HCT116 (cell line): ENCODE measurements at places on chromosomes 3 and 15. TPM values are rescaled to one million over a fixed set of nuclear protein-coding genes. Genes with fewer than 3 reads are reported as not detected.

GRCh38 chr15:44811337-44811736 lies 75.0 kb downstream of the TRIM69 start:
- DNase-seq: peak; percentile 6

DNA sequence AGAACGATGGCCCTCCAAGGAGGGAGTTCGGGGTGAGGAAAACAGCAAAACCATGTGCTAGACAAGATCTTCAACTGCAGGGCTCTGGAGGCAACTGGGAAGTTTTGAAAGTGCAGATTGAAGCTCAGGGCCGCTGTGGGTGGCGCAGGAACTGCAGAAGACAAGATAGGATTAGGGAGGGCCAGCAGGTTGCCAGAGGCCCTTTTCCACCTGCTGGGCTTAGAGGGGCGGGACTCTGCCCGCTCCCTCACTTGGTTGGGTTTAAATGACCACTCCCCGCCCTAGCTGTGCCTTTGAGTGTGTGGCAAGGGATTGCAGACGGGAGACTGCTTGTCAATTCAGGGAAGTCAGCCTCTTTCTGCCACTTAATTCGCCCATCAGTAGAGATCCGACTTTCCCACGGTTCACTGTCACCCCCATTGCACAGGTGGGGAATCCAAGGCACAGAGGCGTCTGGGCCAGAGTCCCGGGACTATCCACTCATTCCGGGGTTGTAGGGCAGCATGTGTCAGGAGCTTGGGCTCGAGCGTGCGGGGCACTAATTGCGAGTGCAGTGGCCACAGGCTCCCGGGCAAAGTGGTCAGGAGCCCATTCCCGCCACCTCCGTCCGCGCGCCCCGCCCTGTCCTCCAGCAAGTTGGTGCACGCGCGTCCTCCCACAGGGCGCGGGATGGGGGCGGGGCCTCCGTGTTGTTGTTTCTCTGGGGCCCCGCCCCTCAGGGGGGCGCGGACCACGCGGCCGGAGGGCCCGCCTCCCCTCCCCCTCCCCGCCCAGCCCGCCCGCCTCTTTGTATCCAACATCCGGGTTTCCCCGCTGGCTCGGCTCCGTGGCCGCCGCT lies at the start of gene ACVR2B:
Gene ACVR2B, plus strand, starts transcription at position 816 of the 838 bp plus-strand sequence. CDS start 433 bp downstream, outside the sequence.
- peak; percentile 54 for DNase-seq

- DNase-seq: no peak
Observed at GRCh38 chr3:194167480-194168282, 31.7 kb downstream of the HES1 start.

GRCh38 chr3:125132815-125133214 lies 77.0 kb upstream of the HEG1 start:
- no peak for DNase-seq

DNA sequence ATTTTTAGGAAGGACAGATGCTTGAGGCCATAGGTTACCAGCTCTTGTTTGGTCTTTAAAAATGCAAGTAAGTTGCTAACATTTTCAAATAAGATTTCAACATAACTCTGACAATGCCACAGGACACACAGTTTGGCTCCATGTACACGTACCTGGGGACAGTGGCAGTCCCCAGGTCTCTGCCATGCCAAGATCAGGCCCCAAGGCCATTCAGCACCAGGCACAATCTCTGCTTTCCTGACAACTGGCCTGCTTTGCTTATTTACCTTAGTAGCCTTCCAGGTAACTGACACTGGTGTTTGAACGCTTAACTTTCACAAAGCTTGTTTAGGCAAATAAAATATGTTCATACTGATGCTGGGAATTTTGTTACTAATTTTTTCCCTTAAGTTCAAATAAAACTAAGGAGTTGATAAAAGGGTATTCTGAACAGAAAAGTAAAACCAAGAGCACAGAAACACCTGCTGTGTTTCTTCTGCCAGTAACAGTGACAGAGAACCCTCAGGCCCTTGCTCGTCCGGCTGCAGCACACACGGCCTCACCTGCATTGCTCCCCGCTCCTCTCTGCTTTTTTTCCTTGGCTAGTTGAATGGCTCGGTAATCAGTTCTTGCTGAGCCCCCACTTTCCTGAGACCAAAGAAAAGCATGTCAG lies 16.5 kb downstream of the ZXDC start:
- no peak for DNase-seq

GRCh38 chr3:37223141-37223558 lies 48.8 kb upstream of the LRRFIP2 start:
- DNase-seq: no peak

GRCh38 chr15:70127288-70127746 lies 29.6 kb upstream of the TLE3 start:
- DNase-seq: no peak

DNA sequence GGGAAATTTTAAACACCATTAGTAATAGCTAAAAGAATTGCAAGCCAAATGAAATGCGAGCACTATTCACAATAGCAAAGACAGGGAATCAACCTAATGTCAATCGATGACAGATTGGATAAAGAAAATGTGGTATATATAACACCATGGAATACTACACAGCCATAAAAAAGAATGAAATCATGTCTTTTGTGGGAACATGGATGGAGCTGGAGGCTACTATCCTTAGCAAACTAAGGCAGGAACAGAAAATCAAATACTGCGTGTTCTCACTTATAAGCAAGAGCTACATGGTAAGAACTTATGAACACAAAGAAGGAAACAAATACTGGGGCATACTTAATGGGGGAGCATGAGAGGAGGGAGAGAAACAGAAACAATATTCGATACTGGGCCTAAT lies 85.2 kb downstream of the FMN1 start:
- DNase-seq: no peak

DNA sequence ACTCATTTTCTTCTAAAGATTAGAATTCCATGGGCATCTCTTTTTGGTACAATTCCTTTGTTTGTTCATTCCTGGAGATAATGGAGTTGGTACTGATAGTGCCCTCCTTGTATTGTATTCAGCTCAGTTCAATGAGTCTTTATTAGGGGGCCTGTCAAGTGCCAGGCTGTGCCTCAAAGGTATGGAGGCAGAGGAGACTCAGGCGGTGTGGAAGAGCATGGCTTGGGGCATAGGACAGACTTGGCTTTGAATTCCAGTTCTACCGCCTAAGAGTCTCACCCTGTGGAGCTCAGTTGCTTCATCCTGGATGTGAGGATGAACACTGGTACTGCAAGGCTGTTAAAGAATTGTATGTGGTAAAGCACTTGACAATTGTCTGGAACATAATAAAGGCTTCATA lies 196.6 kb upstream of the IL12A start:
- DNase-seq: no peak

DNA sequence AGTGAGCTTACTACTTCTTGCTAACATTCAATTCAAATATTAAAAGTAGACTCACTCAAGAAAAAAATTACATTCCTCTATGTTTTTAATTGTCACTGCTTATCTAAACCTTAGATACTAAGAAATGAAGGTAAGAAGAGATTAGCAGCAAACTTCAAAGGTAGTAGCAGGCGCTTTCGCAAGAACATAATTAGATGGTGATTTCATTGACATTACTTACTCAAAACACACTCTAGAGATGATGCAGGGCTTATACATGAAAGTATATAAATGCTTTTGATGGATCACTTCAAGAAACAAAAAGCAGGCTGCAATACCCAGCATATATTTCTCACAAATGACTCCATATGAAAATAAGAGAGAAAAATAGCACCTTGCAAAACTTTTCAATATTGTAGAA lies 86.8 kb downstream of the FSIP1 start:
- DNase-seq: no peak

- no peak for DNase-seq
Observed at GRCh38 chr3:60010781-60011180, 961.0 kb upstream of the CFAP20DC start.

- peak; percentile 76 for DNase-seq
Observed at GRCh38 chr3:174440741-174441587, 418.2 kb upstream of the NAALADL2 start.

GRCh38 chr15:90774731-90775514 lies 57.8 kb downstream of the BLM start:
- peak; percentile 18 for DNase-seq

DNA sequence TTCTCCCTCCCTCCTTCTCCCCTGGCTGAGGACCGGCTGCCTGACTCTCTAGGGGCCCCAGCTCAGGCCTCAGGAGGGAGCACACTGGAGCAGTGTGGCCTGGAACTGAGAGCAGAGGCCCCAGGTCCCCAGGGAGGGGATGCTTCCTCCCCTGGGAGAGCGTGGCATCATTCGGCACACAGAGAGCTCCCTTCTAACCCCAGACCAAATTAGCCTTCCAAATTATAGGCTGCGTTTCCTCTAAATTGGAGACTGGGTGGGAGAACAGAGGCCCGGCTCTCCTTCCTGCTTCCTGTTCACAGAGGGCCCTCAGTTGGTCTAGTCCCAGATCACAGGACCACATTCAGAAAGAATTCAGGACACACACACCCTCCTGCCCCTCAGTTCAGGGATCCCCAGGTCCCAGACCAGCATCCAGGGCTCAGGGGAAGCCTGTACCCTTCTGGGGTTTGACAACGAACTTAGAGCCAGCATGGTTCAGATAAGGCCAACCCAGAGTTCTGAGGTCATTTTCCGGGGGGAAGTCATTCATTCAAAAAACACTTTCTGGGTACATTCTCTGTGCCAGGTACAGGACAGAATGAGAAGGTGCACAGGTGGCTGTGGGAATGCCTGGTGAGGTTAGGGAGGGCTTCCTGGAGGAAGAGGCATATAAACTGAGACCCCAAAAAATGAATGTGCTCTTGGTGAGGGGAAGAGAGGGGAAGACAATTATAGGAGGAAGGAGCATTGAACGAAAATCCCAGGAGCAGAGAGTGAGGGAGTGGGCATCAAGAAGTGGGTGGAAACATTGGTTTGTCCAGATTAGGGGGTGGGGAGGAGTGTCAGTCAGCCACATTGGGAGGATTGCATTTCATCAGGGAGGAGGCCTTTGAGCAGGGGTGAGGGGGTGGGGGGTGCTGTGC lies 28.4 kb upstream of the RPL29 start:
- DNase-seq: no peak

GRCh38 chr3:111652492-111653180 lies 57.5 kb upstream of the ZBED2 start:
- DNase-seq: no peak

GPR62 gene
- total RNA-seq: not detected

ZNF501 gene
- total RNA-seq: 0.12 TPM

TWF2 gene
- total RNA-seq: 100 TPM
